ENCODE measurements at places on chromosomes 11 and 22. TPM values are rescaled to one million over a fixed set of nuclear protein-coding genes. Genes with fewer than 3 reads are reported as not detected.

The MMP12 gene
- 4.0 TPM for total RNA-seq

The KDELR3 gene
- total RNA-seq = 83.7 TPM

The OR5P2 gene
- not detected for total RNA-seq

The SYT13 gene
- total RNA-seq = 7.2 TPM

The MAJIN gene
- total RNA-seq = not detected

The LRRC4C gene
- 0.15 TPM for total RNA-seq

The MMP11 gene
- 4.2 TPM for total RNA-seq

The OR8G1 gene
- total RNA-seq = not detected

The PITPNM1 gene
- total RNA-seq = 18.7 TPM

The GRM5 gene
- 0.10 TPM for total RNA-seq

The NPAS4 gene
- total RNA-seq = not detected

The MUC2 gene
- total RNA-seq = not detected

The ASPHD2 gene
- 3.8 TPM for total RNA-seq

The OR51E2 gene
- total RNA-seq = not detected

The OR6T1 gene
- not detected for total RNA-seq

The ALKBH8 gene
- total RNA-seq = 10.0 TPM

The MS4A14 gene
- total RNA-seq = not detected

The SLC7A4 gene
- total RNA-seq = not detected

The HORMAD2 gene
- total RNA-seq = not detected

The DBX1 gene
- not detected for total RNA-seq

The NCAM1 gene
- total RNA-seq = not detected

The OR51F2 gene
- not detected for total RNA-seq

The RTN4R gene
- total RNA-seq = 2.4 TPM

The DGCR6 gene
- 0.81 TPM for total RNA-seq

The PAMR1 gene
- total RNA-seq = not detected

The MAPK8IP1 gene
- total RNA-seq = 11.7 TPM

The DMC1 gene
- total RNA-seq = 0.10 TPM

The APOL6 gene
- 22.2 TPM for total RNA-seq

The DDT gene
- 133 TPM for total RNA-seq

The PRR33 gene
- not detected for total RNA-seq

The PTDSS2 gene
- total RNA-seq = 35.5 TPM

The TPH1 gene
- not detected for total RNA-seq

The OR10A2 gene
- not detected for total RNA-seq

The LIF gene
- 7.5 TPM for total RNA-seq

The SCGB2A2 gene
- not detected for total RNA-seq

The GVQW3 gene
- 3.0 TPM for total RNA-seq

The MGAT3 gene
- total RNA-seq = not detected

The MS4A15 gene
- total RNA-seq = not detected

The LINC01488 gene
- total RNA-seq = not detected

The SAA1 gene
- 3.0 TPM for total RNA-seq

The KRTAP5-1 gene
- not detected for total RNA-seq

The UBQLN3 gene
- not detected for total RNA-seq

The ASCL2 gene
- total RNA-seq = not detected

The FGF19 gene
- not detected for total RNA-seq

The AHNAK gene
- total RNA-seq = 141 TPM

The SOX10 gene
- not detected for total RNA-seq

The PRR5L gene
- total RNA-seq = 81.1 TPM

The CHCHD10 gene
- total RNA-seq = 2.8 TPM

The ANKK1 gene
- not detected for total RNA-seq

The VWCE gene
- not detected for total RNA-seq

The OR5A1 gene
- total RNA-seq = not detected

The RRP8 gene
- 18.0 TPM for total RNA-seq

The OR56A1 gene
- total RNA-seq = not detected

The FREY1 gene
- total RNA-seq = not detected

The RBFOX2 gene
- 59.6 TPM for total RNA-seq

The RAG2 gene
- total RNA-seq = not detected

The PNPLA5 gene
- 0.05 TPM for total RNA-seq

The CARD10 gene
- total RNA-seq = 8.3 TPM

The MYO18B gene
- total RNA-seq = not detected
